ENCODE measurements at places on chromosomes 4 and X. TPM values are rescaled to one million over a fixed set of nuclear protein-coding genes. Genes with fewer than 3 reads are reported as not detected.

The SSX3 gene
- not detected for total RNA-seq

The ADH1A gene
- total RNA-seq = 2.0 TPM

DNA sequence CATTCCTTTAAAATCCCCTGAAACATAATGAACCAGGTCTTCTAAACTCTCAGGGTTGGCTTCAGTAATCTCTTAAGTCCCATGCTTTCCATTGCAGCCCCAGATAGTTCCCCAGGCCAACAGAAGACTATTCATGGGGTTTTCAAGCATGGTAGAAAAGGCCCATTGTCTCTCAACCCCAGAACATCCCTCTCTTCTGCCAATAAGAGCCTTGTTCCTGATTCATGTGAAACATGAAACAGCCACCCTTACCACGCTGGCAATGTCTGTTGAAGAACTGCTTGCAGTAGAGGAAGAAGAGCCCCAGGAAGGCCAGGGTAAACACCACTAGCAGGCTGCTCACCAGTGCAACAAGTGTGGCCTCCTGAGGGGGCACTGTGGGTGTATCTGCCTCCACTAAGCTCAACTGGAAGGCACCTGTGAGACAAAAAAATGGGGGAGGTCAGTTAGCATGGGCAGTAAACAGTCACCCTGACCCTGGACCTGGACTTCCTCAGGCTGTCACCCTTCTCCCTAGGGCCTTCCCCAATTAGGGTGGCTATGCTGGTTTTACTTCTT is 36.4 kb downstream of the EDA2R start:
- DNase-seq = no peak

GRCh38 chr4:7202411-7202810 is 10.1 kb downstream of the SORCS2 start:
- DNase-seq = no peak

DNA sequence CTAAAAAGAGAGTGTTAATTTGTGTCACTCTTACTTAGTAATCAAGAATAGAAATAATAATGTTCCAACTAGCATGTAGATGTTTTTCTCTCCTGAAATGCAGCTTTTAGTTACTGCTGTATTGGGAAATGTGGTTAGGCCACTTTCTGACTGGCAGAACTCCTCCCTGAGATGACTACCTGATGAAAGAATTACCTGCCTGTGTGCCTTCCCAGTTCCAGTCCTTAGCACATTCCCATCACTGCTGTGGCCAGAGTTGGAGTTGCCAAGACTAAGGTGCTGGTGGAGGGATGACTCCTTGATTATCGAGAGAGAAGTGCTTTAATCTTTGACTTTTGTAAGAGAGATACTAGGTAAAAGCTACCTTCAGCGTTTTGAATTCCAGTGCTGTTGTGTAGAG is 9.5 kb downstream of the GAB1 start:
- DNase-seq = no peak

- peak; percentile 76 for DNase-seq
Measured at GRCh38 chrX:126165721-126166461, at the start of gene DCAF12L2. Gene DCAF12L2 (minus strand): TSS chrX:126166289. CDS start chrX:126165924, 365 bp downstream.

DNA sequence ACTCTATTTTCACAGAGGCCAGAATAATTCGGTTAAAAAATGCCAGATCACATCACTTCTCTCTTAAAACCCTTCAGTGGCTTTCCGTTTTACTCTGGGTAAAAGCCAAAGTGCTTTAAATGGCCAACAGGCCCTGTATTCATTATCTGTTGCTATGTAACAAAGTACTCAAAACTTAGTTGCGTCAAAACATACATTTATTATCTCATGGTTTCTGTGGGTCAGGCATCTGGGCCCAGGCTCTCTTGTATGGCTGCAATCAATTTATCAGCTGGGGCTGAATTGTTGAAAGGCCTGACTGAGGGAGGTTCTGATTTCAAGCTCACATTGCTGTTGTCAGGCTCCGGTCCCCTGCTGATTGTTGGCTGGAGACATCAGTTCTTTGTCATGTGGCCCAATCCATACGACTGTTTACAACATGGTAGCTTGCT is 72.7 kb upstream of the H2AZ1 start:
- no peak for DNase-seq

GRCh38 chr4:141413366-141413765 is 192.7 kb downstream of the ZNF330 start:
- no peak for DNase-seq

- no peak for DNase-seq
Measured at GRCh38 chr4:48602763-48603162, 112.7 kb downstream of the ZAR1 start.

Data from posterior vena cava (tissue), 2 donors.